ENCODE measurements at places on chromosomes 1 and 21.
A peak's percentile ranks its signal among the peaks of the same experiment; 100 is the strongest.

DNA sequence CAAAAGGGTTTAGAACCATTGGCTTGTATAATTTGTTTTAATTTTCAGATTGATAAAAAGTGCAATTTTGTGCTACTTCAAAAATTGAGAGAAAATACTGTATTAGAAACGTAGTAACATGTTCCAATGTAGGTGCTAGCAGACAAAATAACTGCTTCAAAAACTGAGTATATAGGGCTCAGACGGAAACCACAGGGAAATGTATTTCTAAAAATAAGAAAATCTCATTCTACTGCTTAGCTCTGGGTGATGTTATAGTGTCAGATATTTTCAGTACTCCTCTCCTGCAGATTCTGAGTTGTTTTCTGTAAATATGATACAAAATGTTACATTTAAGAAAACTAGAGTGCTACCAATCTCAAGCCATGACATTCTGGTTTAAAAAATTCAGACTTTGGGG, 55.4 kb downstream of the KCNK2 start:
- no peak for DNase-seq

- no peak for DNase-seq
Observed at GRCh38 chr21:30238168-30238567, 22.3 kb upstream of the CLDN8 start.

GRCh38 chr1:226100436-226101391, 38.2 kb downstream of the H3-3A start:
- DNase-seq: no peak

DNA sequence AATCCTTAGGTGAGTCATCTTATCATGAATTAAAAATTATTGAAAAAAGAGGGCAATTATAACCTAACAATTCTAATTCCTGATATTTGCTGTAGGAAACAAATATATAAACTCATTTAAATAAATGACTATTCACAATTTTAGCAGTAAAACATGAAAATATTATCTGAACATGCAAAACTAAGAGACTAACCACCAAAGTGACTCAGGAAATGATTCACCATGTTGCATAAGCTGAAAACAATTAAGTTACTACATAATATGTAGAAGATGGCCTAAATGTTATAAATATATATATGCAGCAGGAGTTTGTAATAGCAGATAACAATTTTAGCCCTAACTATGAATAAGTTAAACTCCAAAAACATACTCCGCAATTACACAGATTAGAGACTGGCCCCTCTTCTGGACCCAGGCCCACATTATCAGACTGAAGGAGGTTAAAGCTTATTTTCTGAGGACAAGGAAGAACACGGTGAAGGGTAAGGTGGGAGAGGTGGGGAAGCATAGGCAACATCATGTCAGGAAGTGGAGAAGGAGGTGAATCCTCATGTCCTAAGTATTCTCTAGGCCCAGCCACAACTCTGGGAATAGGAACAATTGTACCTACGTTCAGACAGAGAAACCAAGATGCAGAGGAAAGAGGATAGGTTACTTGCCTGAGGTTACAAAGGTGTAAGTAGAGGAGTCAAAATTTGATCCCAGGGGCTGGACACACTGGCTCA, 15.6 kb upstream of the AIM2 start:
- peak; percentile 10 for DNase-seq

DNA sequence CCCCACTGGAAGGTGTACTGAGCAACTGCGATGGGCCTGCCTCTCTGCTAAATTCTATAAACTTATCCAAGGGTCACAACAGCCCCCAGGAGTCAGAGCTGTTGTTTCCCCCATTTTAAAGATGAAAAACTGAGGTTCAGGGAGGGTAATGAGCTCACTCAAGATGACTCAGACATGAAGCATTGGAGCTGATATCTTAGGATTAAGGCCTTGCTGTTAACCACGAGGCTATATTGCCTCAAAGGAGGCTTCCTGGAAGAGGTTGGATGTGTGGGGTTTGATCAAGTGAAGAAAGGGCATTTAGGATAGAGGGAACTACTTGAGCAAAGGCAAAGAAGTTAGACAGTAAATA, 6.7 kb downstream of the LDLRAP1 start:
- peak; percentile 65 for DNase-seq

DNA sequence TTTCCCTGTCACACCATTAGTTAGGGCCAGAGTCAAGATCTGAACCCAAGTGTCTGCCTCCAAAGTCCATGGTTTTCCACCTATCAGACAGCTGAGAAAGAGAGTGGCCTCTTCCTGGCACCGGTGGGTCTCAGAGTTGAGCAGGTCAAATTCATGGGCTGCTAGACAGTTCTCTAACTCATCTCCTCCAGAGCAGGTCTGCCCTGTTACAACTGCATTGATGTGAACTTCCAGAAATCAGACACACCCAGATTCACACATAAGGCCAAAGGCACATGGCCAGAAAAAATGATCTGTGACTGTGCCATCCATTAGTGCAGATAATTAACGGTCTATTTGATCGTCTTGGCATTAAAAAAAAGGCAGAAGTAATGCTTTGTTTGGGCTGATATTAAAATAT, 17.5 kb downstream of the SMIM12 start:
- DNase-seq: no peak

- no peak for DNase-seq
Observed at GRCh38 chr1:100536031-100536430, 1.9 kb upstream of the GPR88 start.

DNA sequence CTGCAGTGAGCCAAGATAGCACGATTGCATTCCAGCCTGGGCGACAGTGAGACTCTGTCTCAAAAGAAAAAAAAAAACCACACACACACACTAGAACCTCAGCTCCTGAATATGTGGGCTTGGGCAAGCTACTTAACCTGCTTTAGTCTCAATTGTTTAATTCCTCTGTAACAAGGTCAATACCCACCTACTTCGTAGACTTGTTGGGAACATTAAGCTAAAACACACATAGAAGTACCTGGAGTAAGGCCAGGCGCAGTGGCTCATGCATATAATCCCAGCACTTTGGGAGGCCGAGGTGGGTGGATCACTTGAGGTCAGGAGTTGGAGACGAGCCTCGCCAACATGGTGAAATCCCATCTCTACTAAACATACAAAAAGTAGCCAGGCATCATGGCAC, 77.1 kb downstream of the CLSTN1 start:
- no peak for DNase-seq

GRCh38 chr1:159849626-159850366, 12.7 kb downstream of the VSIG8 start:
- DNase-seq: no peak

GRCh38 chr1:65449214-65449823, 28.9 kb downstream of the LEPR start:
- DNase-seq: no peak

DNA sequence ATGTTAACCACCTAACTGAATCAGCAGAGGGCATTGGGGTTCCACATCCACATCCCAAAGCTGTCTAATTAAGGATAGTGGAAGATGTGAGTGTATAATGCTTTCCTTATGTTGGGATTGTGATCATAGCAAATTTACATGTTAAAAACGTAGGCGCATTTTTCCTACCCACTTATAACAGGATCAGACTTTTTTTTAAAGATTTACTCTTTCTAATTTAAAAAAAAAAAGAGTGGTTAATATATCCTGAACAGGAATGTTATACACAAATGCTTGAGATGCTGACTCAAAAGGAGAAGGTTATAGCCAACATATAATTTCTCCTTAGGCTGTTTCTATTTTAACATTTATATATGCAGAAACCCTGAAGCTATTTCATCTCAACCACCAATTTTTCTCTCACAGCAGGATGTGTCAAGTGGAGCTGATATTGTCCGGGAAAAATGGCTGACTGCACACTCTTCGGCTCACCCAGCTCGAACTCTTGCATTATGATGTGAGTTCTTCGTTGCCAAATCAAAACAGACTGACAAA, 40.3 kb downstream of the RGS5 start:
- DNase-seq: no peak

GRCh38 chr21:42159560-42160110, 59.3 kb upstream of the ABCG1 start:
- DNase-seq: no peak

- DNase-seq: no peak
Observed at GRCh38 chr1:2541619-2542245, 11.7 kb upstream of the HES5 start.

- no peak for DNase-seq
Observed at GRCh38 chr1:147580609-147581385, 39.5 kb downstream of the BCL9 start.

GRCh38 chr21:46552274-46552673, 52.6 kb downstream of the S100B start:
- DNase-seq: peak; percentile 90

DNA sequence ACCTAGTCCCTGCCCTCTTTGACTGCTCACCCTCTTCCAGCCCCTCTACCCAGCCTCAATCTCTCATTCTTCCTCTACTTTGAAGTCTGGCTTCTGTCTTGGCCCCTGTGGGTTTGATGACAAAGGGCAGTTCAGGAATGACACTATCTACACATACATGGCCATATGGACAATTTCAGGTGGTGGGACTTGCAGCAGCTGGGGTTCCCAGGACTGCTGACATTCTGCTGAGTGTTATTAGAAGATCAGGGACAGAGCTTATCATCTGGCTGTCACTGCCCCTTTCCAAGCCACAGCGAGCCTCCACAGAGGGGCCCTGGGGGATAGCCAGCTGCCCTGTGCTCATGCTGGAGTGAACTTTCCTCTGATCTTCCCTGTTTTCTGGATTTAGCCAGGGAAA, 97.4 kb upstream of the IPO9 start:
- no peak for DNase-seq

Measured in GF-D8 (cell line).